ENCODE measurements at places on chromosomes 7 and 10.

DNA sequence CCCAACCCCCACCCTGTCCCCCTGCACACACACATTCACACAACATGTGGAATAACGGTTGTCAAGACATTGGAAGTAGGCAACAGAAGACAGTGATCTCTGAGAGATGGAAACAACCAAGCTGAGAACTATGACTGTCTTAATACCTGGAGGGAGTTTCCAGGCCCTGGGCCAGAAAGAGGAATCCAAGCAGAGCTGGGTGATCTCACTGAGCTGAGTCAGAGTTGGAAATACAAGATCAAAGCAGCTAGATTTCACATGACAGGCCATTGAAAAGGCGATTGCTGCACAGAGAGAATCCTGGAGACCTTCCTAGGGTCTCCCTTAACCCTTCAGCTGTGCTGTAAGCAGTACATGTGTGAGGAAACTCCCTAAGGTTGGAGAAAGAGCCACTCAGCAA is 165.8 kb upstream of the PRSS1 start:
- DNase-seq, result no peak

- no peak for DNase-seq
Measured at GRCh38 chr7:151847681-151848081, 29.2 kb downstream of the PRKAG2 start.

- no peak for DNase-seq
Measured at GRCh38 chr10:1036341-1036791, 10.7 kb upstream of the IDI2 start.

DNA sequence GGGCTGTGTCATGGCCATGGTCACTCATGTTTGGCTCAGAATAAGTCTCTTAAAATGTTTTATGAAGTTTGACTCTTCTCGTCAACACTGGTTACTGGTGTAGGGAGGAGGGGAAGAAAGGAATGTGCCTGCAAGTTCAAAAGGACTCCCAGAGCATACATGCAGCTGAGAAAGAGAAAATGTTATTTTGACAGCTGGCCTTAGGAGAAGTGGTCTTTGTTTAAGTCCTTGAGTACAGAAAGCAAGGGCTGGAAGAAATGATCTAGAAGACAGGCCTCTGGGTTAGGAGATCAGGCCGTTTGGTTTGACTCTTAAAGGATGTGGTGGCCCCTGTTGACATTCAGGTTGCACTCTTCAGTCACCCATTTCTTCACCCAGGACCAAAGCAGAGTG is 245.5 kb downstream of the REEP3 start:
- DNase-seq, result no peak

GRCh38 chr7:144987686-144988085 is 151.8 kb upstream of the TPK1 start:
- DNase-seq, result no peak

GRCh38 chr10:62760401-62760800 is 44.1 kb upstream of the ADO start:
- no peak for DNase-seq

- no peak for DNase-seq
Measured at GRCh38 chr10:128912568-128913311, 554.3 kb upstream of the MGMT start.

- DNase-seq, result no peak
Measured at GRCh38 chr7:148242294-148242821, 348.2 kb upstream of the C7orf33 start.

- no peak for DNase-seq
Measured at GRCh38 chr10:22651276-22651980, 63.0 kb downstream of the PIP4K2A start.

DNA sequence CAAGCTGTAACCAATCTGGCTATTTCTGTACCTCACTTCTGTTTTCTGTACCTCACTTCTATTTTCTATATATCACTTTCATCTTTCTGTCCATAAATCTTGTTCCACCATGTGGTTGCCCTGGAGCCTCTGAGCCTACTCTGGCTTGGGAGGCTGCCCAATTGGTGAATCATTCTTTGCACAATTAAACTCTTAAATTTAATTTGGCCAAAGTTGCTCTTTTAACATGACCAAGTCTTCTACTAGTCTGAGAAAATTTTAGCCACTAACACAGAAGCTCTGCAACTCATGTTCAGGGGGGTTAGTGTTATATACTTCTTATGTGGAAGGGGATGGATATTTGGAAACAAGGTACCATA is 503.5 kb downstream of the KIF20B start:
- DNase-seq, result no peak

GRCh38 chr7:155844526-155844925 is 32.3 kb upstream of the SHH start:
- DNase-seq, result no peak

DNA sequence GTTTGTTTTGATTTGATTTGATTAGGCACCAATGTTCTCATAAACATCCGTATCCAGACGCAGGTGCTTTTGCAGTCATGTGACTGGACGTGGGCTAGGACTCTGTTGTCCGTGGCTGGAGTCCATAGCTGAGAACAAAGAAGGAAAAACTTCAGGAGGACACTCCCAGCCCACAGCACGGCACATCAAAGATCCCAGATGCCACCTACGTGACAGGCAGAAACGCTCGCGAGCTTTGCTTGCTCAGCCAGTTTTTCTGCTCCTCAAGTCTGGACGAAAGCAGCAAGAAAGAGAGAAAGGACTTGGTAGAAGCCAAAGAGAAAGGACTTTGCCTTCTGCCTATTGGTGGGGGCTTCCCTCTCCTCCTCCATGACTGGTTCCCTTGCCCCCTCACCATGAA is 6.9 kb upstream of the ZKSCAN1 start:
- DNase-seq, result no peak

GRCh38 chr7:138154661-138155060 is 78.4 kb downstream of the AKR1D1 start:
- DNase-seq, result no peak

DNA sequence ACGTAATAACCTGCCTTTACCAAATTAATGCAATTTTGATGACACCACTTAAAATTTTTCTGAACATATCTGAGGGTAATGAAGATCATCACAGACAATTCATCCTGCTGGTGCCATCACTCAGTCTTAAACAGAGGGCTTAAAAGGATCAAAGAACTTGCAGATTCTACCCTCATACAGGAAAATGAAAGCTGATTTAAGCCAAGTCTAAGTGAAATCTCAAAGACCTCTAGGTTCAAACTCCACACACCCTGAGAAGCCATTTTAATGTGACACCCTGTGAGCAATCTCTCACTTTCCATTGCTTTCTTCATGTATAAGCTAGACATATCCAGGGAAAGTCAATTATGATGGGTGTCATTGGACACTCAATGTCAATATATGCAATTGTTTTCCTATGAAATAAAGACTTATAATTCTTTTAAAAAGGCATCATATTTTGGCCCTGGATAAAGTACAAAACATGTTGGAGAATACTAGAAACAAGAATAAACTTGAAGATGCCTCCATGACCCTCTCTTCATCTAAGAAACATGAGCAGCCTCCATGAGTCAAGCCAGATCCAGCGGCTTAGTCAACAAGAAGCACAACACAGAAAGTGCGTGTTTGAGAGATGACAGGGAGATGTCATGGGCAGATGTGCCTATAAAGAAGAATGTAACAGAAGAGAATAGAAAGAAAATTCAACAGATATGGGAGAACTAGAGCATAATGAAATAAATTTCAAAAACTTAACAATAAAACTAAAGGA is 291.9 kb downstream of the PARD3 start:
- no peak for DNase-seq

DNA sequence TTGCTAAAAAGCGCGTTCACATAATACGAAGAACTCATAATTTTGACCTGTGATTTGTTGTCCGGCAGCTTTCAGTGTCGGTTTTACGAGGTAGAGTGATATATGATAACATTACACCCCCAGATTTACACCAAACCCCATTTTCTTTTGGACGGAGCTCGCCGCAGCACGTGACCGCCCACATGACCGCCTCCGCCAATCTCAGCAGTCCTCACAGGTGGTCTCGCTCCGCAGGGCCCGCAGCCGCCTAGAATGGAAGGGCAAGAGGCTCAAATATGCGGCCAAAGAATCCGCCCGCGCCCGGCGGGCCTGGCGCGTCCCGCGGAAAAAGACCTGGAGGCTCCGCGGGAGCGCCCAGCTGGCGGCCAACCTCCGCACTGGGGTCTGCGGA is at the start of gene HOXA7:
Gene HOXA7 (minus strand): TSS at position 168 of the 391 bp plus-strand sequence. CDS start 130 bp downstream, at position 38.
- DNase-seq, result no peak

DNA sequence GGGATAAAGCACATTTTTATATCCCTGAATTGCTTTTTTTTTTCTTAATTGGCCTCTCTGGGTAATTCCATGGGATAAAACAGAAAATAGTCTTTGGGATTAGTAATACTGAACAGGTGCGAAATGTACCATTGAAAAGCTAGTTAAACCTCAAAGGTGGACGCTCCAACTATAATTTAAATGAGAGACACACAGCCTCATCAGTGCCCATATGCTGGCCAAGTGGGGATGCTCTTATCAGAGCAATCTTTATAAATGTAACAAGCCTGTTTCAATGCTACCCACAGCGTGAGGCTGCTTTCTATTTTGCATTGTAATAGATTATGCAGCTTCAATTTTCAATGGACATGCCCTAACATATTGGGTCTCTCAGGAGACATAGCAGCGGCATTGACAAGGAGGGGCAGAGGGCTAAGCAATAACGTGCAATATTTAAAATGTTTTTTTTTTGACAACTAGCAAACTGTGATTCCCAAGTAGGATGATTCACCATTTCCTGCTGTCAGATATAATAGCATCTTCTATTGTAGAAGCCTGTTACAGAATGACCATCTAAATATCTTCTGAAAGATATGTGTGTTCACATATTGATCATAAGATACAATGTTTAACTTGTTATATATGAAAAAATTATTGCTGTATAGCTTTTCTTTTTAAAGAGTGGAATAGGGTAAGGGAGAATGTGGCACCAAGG is 91.3 kb upstream of the BET1 start:
- DNase-seq, result no peak

DNA sequence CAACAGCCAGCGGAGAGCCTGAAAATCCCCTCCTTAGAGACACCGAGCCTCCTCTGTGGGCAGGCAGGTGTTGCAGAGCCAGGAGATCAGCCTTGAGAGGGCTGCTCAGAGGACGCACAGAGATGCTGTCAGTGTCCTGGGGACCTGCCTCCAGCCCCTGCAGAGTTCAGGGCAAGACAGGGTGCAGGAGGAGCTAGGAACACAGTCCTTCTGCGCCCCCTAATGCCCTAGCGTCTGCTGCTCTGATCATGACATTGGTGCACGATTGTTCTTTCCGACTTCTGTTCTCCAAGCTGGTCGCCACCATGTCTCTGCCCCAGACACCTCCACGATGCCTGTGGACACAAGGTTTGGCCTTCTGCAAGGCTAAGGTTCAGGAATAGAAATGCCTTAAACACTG is 613.7 kb upstream of the MKI67 start:
- no peak for DNase-seq

DNA sequence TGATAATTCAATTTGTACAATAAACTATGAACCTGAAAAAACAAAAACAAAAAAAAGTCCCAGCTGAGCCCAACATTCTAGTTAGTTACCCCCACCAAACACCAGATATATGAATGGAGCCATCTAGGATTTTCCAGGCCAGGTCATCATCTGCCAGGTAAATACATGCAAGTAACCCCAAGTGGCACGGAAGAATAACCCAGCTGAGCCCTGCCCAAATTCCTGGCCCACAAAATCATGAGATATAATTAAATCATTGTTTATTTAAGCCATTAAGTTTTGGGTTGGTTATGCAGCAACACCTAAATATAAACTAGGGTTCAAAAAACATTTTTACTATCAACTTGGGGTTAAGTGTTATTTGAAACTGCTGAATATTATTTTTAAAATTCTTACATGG is 19.0 kb downstream of the PARD3 start:
- DNase-seq, result no peak

DNA sequence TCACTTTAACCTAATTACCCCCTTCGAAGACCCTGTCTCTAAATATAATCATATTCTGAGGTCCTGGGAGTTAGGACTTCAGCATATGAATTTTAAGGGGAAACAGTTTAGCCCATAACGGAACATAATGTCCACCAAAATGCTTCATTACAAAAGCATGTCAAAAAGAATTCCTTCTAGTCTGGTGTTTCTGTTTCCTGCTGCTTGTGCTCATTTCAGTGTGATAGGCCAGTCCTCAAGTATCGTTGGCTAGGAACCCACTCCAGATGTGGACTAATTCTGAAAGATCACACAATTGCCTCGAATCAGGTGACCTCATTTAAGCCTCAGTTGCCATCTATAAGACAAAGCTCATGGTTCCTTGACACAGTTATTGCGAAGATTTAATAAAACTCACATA is 29.6 kb downstream of the INPP5F start:
- no peak for DNase-seq

GRCh38 chr7:2880874-2881533 is 36.9 kb upstream of the GNA12 start:
- DNase-seq, result no peak

GRCh38 chr7:130886438-130887135 is 152.6 kb upstream of the KLF14 start:
- DNase-seq, result no peak

GRCh38 chr10:119270762-119271366 is 63.5 kb downstream of the GRK5 start:
- DNase-seq, result peak; percentile 40

DNA sequence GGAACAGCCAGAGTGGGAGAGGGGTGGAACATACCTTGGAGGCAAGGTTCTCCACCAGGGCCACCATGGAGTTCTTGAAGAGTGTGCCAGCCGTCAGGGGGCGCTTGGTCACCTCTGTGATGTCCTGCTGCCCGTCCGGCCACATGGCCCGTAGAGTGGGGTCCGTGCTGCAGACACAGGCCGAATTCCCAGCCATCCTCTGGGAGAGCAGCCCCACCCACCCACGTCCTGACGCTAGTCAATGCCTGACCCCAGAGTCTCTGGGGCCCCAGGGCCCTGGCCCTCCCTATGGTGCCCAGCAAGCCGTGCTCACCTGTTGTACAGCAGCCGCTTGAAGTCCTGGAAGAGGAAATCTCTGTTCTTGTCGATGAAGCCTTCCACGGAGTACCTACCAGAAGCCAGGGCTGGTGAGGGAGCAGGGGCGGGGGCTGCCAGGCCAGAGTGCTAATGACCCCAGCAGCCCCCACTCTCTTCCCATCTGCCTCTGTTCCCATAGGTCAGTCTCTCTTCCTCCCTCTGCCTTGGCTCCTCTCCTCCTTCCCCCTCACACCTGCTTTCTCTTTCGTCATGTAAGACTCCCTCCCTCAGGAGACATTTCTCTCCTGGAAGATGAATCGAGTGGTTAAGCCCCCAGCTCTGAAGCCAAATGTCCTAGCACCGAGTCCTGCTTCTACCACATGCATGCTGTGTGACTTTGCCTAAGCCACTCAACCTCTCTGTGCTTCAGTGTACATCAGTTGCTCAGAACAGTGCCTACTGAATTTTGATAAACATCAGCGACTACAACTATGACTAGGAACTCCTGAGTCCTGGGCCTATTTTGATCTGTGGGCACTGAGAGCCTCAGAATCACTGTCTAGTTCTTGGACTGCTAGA is 11.0 kb downstream of the MYO1G start:
- DNase-seq, result no peak

GRCh38 chr10:47366731-47367460 is 17.2 kb downstream of the ZNF488 start:
- DNase-seq, result no peak

GRCh38 chr7:52325237-52325636 is 710.2 kb upstream of the POM121L12 start:
- DNase-seq, result no peak
